ENCODE measurements at places on chromosomes 16 and 17.
A peak's percentile ranks its signal among the peaks of the same experiment; 100 is the strongest.

DNA sequence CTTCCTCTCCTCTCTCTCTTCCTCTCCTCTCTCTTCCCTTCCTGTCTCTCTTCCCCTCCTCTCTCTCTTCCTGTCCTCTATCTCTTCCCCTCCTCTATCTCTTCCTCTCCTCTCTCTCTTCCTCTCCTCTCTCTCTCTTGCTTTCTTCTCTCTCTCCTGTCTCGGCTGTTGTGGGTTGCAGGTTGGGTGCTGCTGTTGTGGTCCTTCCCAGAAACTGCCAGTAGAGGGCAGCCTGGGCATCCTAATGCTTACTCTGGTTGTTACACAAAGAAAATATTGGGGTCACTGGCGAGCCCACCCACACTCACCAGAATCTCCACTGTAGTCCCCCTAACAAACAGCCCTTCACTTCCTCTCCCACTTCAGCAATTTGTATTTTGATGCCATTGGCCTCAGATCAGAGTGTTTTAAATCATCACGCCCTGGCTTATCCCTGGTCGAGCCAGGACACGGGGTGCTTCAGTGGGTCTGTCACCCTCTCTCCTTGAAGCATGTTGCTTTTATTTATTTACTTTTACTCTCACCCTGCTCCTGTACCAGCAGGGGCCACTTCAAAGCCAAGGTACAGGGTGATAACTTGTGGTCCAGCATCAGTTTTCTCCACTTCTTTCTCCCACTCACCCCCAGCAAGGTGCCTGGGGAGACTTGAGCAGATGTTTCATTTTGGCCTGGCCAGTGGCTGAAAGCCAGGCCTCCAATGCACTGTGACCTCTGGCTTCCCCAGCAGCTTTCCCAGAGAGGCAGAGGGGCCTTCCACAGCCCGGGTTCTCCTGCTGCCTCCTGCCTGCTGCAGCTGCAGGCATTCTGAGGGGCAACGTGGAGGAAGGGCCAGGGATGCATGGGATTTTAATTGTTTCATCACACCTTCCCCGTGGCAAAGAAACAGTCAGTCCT, 4.7 kb upstream of the MMP15 start:
- H3K4me3 ChIP-seq: no peak overlapping the region
- peaks cover 23% of the 10 kb centered on the region for H3K27me3 ChIP-seq
- H3K36me3 ChIP-seq: peaks cover 6% of the 10 kb centered on the region

- H3K36me3 ChIP-seq: no peaks in the 10 kb centered on the region
- no peak for DNase-seq
- peaks cover 41% of the 10 kb centered on the region for H3K27me3 ChIP-seq
- H3K4me1 ChIP-seq: no peaks in the 10 kb centered on the region
- H3K4me3 ChIP-seq: no peak overlapping the region
- H3K27ac ChIP-seq: no peak overlapping the region
Measured at GRCh38 chr17:51491416-51491815, 231.1 kb downstream of the UTP18 start.

- peaks cover 36% of the 10 kb centered on the region for H3K36me3 ChIP-seq
- H3K27ac ChIP-seq: peak overlapping the region; percentile 95
- H3K4me1 ChIP-seq: peaks cover 51% of the 10 kb centered on the region
- peak overlapping the region; percentile 92 for H3K4me3 ChIP-seq
Measured at GRCh38 chr17:42562388-42563142, 617 bp downstream of the COASY start.

- H3K4me3 ChIP-seq: no peak within 1 kb of the TSS
- H3K27me3 ChIP-seq: peaks cover 60% of the 10 kb centered on the region
- peak within 1 kb of the TSS; percentile 47 for H3K27ac ChIP-seq
- no peak for DNase-seq
- H3K36me3 ChIP-seq: peaks cover 5% of the 10 kb centered on the region
Measured at GRCh38 chr17:52158450-52159042, at the start of gene CA10. Gene CA10, minus strand, starts transcription at chr17:52158714.

- peaks cover 89% of the 10 kb centered on the region for H3K36me3 ChIP-seq
- no peak for DNase-seq
- H3K4me1 ChIP-seq: peaks cover 65% of the 10 kb centered on the region
- peak overlapping the region; percentile 95 for H3K27ac ChIP-seq
Measured at GRCh38 chr16:27427538-27427937, 25.6 kb downstream of the IL21R start.

DNA sequence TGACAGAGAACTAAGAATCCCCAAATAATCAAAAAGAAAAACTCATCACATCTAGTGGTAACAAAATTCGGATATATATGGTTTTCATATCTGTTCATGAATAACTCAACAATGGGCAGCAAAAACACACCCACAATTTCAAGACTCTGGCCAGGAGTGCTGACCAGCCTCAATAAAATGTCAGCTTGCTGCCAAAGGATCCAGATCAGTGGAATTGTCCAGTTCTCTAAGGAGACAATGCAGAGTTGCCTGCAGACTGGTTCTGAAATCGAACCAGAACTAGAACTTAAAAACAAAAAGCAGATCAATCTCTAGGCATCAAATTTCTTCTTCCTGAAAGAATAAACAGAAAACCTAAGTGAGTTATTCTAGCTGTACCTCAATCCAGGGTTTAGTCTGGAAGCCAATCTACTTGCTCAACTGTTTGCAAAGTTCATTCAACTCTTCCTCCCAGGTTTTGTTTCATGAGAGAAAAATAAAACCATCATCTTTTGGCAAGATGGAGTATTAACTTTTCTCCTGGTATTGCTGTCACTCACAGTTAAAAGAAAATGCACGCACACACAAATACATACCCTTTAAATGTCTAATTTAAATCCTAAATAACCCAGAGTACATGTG, 61.0 kb downstream of the CFDP1 start:
- H3K4me3 ChIP-seq: no peak overlapping the region
- H3K27me3 ChIP-seq: peaks cover 29% of the 10 kb centered on the region
- H3K4me1 ChIP-seq: no peaks in the 10 kb centered on the region
- H3K36me3 ChIP-seq: peaks cover 45% of the 10 kb centered on the region
- no peak for DNase-seq

- H3K27me3 ChIP-seq: no peaks in the 10 kb centered on the region
- peaks cover 18% of the 10 kb centered on the region for H3K36me3 ChIP-seq
- peak overlapping the region; percentile 43 for H3K4me3 ChIP-seq
- no peak for DNase-seq
- H3K27ac ChIP-seq: peak overlapping the region; percentile 87
- H3K4me1 ChIP-seq: peaks cover 49% of the 10 kb centered on the region
Measured at GRCh38 chr17:7332111-7332510, 3.0 kb upstream of the NEURL4 start.

DNA sequence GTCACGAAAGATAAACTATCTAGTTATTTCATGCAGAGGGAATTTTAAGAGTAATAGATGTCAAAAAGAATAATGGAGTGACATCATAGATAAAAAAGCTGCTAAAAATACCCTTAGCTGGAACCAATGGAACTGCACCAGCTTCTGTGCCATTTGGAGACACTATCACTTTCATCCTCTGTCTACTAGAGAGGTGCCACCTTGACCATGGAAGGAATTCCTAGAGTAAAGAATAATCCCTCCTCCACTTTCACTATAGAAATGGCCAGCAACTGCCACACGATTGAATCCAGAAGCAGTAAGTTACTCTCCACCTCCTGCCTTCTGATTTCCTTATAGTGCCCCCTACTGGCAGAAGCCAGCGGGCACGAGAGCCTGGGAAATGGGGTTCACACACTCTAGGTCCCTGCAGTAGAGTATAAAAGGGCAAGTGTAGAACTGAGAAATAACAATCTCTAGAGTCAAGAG, 2.8 kb upstream of the ALDH3A2 start:
- H3K4me1 ChIP-seq: peaks cover 39% of the 10 kb centered on the region
- H3K36me3 ChIP-seq: no peaks in the 10 kb centered on the region
- DNase-seq: peak; percentile 17
- H3K27me3 ChIP-seq: peaks cover 6% of the 10 kb centered on the region
